ENCODE measurements at places on chromosomes 12 and 14.

DNA sequence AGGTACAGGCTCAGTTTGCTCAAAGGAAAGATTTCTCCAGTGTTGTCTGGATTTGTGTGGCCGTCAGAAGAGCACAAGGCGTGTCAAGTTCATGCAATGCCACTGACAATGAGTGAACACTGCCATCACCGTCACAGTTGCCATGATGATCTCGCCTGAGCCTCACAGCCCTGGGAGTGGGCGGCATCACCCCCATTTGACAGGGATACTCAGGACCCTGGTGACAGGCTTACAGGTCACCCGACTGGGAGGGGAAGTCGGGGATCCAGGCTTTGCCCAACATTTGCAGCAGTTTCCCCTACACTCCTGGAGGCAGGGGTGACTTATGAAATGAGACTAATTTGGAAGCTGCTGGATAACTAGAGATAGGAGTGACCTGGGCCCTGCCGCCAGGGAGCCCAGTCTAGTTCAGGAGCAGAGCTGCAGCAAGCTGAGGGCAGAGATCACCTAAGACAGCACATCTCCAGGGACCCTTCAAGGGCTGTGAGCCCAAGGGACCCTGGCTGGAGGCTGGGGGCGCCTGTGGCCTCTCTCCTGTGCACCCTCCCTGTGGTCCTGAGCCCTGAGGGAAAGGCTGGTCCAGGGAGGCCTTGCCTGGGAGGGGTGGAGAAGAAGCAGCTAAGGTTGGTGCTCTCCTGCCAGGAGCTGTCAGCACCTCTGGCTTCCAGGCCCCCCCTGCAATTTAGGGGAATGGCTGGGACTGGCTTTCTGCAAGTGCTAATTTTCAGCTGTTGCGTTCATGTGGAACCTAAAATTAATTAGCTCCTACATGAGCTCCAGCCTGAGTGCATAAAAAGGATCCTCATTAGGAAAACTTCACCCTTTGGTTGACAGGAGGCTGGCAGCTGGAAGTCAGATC, 32.4 kb upstream of the BEGAIN start:
- DNase-seq, result no peak

- no peak for DNase-seq
These were observed 8.1 kb upstream of the NIN start for GRCh38 chr14:50839048-50839447.

DNA sequence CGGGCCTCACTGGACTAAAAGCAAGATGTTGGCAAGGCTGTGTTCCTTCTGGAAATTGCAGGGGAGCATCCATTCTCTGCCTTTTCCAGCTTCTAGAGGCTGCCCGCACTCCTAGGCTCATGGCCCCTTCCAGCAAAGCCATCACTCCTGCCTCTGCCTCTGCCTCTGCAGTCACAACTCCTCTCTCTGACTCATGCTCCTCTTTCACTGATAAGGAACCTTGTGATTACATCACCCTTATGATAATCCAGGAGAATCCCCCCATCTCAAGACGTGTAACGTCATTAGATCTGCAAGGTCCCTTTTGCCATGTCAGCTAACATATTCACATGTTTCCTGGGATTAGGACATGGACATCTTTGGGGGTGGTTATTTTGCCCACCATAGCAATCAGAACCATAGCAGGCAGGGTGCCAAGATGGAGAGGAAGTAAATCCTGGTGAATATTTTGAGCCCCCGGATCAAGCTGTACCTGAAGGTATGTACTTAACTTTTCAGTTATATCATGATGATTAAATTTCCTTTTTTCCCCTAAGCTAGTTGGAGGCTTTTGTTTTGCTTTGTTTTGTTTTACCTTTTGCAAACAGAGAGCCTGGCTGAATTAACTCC, 123.6 kb downstream of the SCARB1 start:
- DNase-seq, result no peak

- DNase-seq, result peak; percentile 96
These were observed 4.3 kb upstream of the CD9 start for GRCh38 chr12:6195665-6196535.

DNA sequence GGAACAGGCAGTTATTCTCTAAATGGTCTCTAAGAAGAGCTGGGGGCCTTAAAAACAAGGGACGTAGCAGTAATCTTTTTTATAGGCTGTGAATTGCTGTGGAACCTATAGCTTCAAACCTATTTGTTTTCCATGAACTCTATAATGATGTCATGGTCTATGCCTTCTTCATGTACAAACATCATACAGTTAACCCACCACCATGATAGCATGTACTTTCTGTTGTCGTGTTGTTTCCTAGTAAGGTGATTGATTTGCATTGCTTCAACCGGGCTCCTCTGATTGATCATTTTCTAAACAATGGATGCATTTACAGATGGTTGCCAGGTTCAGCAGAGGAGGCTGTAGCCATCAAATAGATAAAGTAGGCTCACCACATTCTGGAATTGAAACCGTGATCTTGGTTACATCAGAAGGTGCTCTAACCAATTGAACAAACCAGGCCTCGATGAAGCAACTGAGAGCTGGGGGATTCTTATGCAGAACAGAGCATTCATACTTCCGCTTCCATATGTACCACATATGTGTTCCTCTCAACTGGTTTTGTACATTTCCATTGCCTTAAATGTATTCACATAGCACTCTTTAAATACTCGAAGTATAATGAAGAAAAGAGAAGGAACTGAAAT, 25.6 kb upstream of the PCNX1 start:
- DNase-seq, result no peak

- peak; percentile 48 for DNase-seq
These were observed 345.6 kb downstream of the PAWR start for GRCh38 chr12:79344855-79345847.

- no peak for DNase-seq
These were observed 136.0 kb downstream of the BCL11B start for GRCh38 chr14:99136047-99136400.

- DNase-seq, result peak; percentile 60
These were observed 22.2 kb downstream of the MANSC1 start for GRCh38 chr12:12327802-12328201.

- no peak for DNase-seq
These were observed 93.5 kb downstream of the CCDC92 start for GRCh38 chr12:123879101-123879500.

GRCh38 chr12:115223322-115223721, 539.3 kb upstream of the TBX3 start:
- DNase-seq, result peak; percentile 31

DNA sequence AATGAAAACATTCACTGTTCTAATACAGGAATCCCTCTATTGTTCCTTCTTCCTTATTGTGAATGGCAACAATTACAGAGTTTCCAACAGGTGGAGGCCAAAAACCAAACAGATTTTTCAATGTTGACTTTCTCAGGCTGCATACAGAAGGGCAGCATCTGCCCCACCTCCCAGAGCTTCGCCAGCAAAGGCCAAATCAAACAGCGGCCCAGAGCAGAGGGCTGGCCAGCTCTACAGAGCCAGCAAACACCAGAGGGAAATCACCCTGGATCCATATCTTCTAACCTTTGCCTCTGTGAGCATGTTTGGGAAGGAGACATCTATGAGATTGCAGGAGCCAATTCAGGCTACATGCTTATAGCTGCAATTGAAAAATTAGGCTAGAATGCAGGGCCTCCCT, 4.4 kb upstream of the CRACR2A start:
- no peak for DNase-seq

DNA sequence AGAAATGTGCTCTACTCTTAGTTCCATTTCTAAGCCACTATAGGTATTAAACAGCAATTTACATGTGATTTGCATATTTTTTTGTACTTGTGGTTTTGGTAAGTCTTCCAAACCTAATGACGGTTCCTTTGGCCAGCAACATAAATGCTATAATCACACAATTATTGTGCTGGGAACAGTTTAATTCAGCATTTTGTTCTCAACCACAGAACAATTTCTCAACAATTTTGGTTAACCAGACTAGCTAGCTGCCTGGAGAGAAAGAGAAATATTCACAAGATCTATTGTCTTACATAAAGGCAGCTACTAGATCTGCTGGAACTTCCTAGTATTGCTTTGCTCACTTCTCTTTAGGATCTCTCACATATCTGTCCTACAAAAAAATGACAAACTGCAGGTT, 265.3 kb downstream of the SOX5 start:
- DNase-seq, result no peak

DNA sequence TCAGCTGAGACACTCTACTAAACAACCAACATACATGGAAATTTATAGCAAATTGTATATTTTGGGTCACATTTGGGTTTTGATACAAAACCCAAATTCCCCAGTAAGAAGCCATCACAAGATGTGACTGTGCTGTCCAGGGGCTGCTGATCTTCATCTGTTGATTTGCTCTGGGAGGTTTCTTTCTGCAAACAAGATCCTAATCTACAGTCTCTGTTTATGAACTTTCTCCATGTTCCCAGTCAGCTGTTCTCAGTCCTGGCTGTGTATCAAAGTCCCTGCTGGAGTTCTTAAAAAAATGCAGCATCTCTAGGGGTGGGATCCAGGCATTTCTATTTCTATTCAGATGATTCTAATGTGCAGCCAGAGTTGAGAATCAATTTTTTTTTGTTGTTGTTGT, 85.1 kb downstream of the ATP23 start:
- DNase-seq, result no peak
